ENCODE measurements at places on chromosomes 3 and 15.

DNA sequence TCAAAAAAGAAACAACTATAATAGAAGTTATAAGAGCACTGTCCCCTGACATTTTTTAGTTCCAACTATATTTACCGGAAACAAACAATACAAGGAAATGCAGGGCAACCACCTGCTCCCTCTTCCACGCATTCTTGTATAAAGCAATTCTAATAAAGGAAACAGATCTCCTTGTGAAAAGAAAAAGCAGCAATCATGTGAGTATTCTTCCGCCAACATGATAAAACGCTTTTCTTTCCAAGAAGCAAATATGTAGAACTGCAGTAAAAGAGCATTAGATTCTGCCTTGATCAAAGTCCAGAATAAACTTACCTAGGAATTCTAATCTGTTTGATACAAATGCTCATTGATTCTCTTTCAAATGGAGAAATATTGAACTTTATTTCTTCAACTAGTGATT lies 230.3 kb downstream of the CNTN3 start:
- DNase-seq = no peak

DNA sequence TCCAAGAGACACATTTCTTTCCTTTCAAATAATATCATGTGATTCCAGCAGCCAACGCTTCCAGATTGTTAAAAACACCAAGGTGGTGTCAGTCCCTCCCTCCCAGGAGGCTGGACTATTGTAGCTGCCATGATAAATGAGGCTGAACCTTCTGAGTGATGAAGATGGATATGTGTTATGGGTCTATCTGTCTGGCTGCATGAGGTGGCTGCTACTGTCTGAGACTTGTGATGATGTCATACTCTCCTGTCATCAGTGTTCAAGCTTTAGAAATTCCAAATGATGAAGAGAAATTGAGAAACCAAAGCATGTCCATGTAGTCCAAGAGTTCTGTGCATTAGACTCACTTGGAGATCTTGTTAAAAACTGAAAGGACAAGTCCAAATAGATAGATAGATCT lies 683.0 kb downstream of the NTRK3 start:
- no peak for DNase-seq

DNA sequence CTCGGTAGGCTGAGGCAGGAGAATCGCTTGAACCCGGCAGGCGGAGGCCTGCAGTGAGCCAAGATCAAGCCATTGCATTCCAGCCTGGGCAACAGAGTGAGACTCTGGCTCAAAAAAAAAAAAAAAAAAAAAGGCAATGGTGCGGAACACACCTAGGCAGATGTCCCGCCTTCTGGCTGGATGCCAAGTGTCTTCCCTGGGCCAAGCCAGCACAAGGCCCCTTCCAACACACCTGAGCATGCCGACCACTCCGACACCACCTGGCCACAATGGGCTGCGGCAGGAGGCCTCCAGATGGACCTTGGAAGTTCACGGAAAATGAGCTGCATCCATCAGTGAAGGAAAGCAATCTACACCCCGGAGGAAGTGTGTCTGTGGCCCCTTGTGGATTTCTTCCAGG lies 19.0 kb downstream of the NUP210 start:
- DNase-seq = no peak

- no peak for DNase-seq
Measured at GRCh38 chr15:95286352-95286880, 1044.1 kb upstream of the NR2F2 start.

GRCh38 chr15:56468401-56468800 lies 3.5 kb upstream of the MNS1 start:
- DNase-seq = no peak

DNA sequence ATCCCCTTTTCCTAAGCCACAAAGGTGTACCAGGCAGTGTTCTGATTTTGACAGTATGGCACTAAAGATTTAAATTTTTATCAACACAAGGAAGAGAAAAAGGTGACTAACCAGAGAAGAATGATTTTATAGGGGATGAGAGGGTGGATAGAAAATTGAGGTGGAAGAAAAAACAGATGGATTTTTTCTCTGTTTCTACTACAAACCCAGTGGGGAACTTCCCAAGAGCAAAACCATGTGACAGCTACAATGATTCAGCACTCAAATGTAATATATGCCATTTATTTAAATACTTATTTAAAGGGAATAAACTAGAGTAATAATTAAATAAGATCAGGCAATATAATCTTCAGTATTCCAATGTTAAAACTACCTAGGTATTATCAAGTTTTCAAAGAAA lies 11.1 kb downstream of the DCUN1D1 start:
- peak; percentile 58 for DNase-seq

DNA sequence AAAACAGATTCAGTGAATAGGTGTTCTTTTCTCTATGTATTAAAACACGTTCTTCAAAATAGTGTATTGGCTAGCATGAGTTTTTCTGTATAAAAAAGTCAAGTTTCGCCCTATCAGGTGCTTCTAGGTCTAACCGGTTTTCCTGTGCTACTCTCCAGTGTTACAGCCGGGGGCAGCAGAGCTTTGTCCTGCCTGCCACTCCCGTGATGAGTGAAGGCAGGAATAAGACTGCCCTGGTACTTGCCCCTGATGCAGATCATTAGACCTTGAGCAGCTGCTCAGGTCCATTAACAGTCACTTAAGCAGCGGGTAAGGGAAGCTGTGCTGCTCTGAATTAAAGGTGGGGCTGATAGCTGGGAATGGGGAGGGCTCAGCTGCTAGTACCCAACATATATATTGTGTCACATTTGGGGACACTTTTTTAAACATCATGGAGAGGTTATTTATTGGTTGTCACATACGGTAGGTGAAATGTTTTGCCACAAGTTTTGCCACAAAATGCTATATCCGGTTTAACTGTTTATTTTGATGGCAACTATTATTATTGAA lies 1.3 kb upstream of the UNC13C start:
- no peak for DNase-seq

GRCh38 chr3:102537123-102537522 lies 102.3 kb downstream of the ZPLD1 start:
- DNase-seq = no peak

DNA sequence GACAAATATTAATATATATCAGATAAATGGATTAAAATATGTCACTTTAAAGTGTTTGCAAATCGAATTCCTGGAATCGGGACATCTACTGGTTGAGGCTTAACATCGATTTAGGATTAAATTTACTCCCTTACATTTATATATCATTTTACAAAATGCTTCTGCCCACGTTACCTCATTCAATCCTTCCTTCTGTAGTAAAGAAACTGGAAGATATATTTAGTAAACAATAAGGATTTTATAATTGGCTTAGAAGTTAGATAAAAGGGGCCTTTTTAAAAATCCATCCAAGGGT lies 1.3 kb downstream of the CLPX start:
- no peak for DNase-seq

GRCh38 chr3:137108699-137109440 lies 151.1 kb downstream of the IL20RB start:
- no peak for DNase-seq

All from fibroblast of skin of right quadriceps (primary cell).